AG08395 (cell line): ENCODE measurements at places on chromosomes 7 and 10.

DNA sequence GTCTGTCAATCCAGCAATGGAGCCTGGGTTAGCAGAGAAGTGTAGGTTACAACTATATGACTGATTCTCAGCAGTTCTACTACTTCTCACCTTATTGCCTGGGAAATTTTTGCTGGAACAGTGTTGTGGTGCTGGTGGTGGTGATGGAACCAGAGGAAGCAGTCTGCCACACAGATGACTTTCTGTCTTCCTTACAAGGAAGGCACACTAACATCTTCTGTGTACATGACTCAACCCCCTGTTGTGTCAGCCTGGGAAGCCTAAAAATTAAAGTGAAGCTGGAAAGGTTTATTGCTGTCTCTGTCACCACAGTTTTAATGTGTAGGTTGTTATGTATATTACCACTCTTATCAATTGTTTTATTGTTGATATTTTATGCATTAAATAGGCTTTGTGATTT is 40.3 kb downstream of the ANKRD7 start:
- no peak for DNase-seq

DNA sequence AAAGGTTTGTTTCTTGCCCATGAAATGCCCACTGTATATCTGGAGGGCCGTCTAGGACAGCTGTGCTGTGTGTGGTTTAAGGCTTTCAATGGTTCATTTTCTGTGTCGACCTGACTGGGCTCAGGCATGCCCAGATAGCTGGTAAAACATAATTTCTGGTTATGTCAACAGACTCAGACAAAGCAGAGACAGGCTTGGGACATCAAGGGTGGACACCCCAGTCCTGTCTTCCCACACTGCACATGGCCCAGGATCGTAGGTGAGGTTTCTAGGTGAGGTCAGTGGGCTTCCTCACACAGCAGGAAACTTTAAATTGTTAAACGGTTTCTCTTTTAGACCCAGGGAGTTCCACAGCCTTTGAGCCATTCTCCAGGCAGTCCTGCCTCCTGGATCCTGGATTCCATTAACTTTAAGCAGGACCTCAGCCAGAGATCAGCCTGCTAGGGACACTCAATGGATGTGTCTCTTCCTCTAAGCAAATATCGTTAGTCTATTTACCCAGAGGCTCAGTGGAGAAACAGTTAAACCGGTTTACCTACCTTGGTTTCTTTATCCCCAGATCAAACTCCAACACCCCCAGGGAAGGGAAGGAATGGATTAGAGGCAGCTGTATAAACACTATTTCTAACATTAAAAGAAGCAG is 66.4 kb downstream of the ST8SIA6 start:
- peak; percentile 4 for DNase-seq

- no peak for DNase-seq
Measured at GRCh38 chr7:1811850-1812508, 141.9 kb downstream of the ELFN1 start.

DNA sequence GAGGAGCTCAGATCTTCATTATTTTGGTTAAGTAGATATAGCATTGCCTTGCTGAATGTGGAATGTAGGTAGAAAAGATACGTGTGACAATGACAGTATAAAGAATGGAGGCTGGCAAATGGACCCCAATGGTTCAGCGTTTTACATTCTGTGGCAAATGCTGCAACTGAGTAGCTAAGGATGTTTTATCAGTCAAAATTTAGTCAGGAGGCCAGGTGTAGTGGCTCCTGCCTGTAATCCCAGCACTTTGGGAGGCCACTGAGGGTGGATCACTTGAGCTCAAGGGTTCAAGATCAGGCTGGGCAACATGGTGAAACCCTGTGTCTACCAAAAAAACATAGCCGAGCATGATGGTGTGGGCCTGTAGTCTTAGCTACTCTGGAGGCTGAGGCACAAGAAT is 120.5 kb upstream of the GHITM start:
- no peak for DNase-seq

DNA sequence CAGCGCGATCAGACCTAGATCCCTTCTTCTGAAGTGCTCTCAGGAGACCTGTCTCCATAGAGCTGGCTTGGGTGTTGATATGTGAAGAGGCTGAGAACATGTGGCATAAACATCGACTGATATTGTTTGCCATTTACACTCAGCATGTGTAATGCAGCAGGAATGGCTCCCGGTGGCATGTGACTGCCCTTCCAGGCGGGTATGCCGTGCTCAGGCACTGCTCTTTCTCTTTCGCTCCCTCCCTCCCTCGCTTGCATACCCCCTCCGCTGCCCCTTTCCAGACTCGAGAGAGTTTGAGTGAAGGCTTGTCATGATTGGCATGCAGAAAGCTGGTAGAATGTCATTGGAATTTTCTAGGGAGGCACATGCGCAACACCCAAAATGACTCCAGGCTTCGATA is 107.3 kb upstream of the PDCD4 start:
- DNase-seq: no peak

DNA sequence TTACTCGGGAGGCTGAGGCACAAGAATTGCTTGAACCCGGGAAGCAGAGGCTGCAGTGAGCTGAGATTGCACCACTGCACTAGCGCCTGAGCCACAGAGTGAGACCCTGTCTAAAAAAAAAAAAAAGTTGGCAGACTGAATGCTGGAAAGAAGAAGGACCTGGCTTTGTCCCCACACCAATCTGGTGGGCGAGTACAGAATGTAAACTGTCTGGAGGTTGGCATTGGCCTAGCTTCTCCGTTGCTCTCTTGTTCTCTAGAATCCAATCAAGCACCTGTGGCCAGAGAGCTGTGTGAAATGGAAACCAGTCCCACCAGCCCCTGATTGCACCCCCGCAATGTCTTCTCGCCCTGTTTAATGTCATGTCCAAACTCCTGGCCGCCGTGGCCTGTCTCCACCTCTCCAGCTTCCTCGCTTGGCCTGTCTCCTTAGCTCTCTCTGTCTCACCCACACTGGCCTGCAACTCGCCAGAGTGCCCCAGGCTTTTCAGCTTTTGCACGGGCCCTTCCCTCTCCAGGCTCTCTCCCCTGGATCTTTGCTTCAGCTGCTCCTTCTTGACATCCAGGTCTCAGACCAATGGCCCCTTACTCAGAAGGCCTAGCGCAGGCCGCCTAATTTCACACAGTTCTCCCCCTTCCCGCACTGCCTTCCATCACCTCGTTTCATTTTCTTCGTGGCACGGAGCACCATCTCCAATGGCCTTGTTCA is 670 bp upstream of the AGK start:
- peak; percentile 22 for DNase-seq

DNA sequence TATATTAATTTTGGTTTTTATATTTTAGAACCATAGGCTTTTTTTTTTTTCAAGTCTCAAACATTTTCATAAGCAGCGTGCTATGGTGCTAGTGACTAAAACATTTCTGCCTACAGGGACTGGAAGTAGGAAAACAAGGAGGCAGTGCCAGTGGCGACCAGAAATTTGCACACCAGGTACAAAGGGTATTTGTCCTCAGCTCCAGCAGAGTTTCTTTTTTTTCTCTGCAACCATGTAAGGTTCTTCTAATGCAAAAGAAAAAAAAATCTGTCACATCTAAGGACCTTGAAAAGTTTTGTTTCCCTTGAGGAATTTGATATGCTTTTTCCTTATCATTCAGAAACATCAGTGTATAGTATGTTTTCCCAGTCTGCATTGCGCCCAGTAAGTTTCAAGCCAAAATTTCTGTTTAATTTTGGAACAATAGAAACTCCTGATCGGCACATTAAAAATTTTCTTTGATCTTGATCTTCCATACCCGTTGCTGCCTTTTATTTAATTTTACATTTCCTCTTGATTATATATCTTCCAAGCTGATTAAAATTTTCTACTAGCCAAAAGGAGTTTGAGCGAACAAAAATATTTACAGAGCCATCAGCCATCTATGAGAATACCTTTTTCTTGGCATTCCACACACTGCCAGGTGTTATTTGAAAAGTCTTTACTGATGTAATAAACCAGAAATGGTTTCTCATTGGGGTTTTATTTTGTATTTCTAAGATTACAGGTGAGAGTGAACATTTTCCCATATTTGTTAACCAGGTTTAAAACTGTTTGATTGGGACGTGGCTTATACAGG is 956 bp upstream of the KLHDC10 start:
- no peak for DNase-seq

DNA sequence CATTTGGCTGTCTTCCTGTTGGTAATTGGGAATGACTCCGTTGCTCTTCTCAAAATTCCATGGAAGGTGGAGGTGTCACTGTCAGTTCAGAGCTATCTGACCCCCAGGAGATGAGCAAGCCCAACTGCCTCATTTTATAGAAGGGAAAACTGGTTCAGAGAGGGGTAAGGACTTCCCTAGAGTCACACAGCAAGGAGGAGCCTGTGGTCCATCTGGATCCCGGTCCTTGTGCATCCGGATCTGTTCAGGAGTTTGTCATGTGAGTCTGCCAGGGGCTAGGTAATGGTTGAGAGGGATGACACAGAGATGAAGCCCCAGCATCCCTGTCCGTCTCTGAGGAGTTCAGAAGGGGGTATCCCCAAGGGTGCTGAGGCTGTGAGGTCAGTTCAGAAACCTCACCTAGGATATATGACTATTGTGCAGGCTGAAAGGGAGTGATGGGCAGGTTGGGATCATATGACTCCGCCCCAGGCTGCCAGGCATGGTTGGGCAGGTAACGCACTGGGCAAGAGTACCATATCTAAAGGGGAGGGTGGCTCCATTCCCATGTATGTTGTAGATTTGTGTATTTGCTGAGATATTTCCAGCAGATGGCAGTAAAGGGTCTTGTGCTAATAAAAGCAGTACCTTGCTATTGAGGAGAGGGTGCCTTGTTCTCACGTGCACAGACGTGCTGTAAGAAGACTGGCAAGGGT is 16.0 kb upstream of the SLC29A3 start:
- peak; percentile 51 for DNase-seq

DNA sequence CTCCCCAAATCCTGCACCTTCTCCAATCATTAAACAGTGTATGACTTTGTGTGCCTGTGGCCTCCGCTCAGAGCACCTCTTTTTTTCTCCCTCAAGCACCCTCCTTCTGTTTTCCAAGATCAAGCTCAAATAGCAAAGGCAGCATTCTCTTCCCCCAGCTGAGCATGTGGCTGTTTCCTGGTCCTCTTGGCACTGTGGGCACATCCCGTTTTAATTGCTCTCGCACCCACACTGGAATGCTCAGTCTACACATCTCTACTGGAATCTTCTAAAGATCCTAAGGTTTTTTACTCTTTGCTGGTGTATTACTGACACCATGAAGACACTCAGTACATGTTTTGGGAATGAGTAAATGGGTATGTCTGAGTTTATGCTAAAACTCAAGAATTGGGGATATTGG is 107.4 kb downstream of the WDFY4 start:
- DNase-seq: peak; percentile 45

DNA sequence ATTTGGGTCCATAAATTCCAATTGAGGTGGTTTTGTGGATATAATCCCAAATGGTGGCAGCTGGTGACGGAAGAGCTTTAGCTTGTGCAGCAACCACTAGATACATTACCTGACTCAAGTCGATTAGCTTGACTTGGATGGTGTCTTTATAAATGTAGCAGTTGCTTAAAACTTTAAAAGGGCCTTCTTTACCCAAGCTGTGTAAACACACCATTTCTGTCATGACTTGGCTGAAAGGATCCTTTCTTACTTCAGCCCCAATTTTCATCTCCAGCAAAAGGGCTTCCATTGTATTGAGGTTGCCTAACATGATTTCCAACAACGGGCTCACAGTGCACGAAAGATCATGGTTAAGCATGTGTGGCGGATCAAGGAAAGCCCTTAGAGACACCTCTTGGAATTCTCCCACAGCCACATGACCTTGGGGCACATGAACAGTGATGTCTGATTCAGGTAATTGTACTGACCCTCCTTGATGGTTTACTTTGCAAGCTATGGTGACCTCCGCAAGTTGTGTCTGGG is 57.9 kb downstream of the MACC1 start:
- DNase-seq: no peak

DNA sequence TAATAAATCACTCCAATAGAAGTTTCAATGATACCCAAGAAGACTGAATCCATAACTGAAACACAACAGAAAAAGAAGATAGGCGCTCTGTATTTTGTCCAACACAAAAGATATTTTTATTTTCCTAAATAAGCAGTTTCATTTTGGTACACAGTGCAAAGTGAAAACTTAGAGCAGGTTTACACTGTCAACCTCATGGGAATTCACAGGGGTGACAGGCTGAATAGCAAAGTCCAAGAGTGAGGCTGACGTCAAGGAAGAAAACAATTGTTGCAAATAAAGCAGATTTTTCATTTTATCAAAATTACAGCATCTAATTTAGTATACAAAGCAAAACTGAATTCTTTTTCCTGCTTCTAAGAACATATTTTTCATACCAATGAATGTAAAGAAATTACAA is 28.6 kb downstream of the NAMPT start:
- no peak for DNase-seq

DNA sequence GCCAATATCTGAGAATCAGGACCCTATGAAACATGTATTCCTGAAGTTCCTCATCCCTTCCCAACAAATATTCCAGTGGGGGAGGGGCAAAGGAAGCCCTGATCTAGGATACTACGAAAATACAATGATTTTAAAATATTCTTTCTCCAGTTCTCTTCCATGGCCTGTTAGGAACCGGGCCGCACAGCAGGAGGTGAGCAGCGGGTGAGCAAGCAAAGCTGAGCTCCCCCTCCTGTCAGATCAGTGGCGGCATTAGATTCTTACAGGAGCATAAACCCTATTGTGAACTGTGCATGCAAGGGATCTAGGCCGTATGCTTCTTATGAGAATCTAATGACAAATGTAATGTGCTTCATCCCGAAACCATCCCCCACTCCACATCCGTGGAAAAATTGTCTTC is 370.8 kb downstream of the WDR11 start:
- no peak for DNase-seq

GRCh38 chr10:83929399-83929798 is 209.9 kb upstream of the GHITM start:
- no peak for DNase-seq

GRCh38 chr10:123808906-123809305 is 82.7 kb downstream of the CPXM2 start:
- DNase-seq: peak; percentile 78

- peak; percentile 44 for DNase-seq
Measured at GRCh38 chr10:95391581-95392216, 100.9 kb upstream of the PDLIM1 start.

GRCh38 chr10:71821909-71822763 is 28.9 kb downstream of the PSAP start:
- peak; percentile 54 for DNase-seq
